ENCODE measurements at places on chromosomes 3 and 15.

DNA sequence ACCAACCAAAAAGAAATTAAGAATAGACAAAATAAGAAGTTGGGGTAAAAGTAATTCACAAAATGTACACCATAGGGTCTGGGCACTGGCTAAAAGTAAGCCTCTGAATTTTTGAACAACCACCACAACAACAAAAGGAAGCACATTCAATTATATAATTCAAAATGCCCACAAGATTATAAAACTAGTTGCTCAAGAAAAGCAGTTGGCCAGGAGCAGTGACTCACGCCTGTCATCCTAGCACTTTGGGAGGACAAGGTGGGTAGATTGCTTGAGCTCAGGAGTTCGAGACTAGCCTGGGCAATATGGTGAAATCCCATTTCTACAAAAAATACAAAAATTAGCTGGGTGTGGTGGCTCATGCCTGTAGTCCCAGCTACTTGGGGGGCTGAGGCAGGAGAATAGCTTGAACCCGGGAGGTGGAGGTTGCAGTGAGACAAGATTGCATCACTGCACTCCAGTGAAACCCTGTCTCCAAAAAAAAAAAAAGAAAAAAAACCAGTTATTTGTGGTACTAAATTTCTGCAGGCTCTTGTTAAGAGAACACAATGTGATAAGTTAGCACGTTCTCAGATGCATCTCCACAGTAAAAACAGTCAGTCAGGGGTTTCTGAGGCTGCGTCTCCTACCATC lies 6.6 kb upstream of the ATP11B start:
- DNase-seq, result no peak

- no peak for DNase-seq
These were observed 840.0 kb downstream of the EPHA3 start for GRCh38 chr3:89947337-89947954.

DNA sequence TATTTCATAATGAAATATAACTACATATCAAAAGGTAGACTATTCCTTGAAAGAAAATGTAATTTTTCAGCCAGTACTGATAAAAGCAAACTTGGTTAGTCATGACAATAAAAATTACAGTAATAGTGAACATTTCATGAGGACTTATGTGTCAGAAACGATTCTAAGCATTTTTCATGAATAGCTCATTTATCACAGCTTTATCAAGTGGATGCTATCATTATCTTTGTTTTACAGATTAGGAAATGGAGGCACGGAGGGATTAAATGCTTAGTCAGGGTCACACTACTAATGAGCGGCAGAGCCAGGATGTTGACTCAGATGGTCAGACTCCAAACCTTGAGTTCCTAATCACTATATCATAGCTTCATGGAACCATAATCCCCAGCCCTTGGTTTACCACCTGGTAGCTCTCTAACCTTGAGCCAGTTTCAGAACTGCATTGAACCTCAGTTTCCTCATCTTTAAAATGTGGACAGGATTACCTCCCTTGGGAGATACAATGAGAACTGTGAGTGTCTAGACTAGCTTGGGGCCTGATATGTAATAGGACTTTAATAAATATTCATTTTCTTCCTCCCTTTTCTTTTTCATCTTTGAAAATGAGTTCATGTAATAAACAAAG lies 85.4 kb downstream of the TNIK start:
- peak; percentile 88 for DNase-seq

DNA sequence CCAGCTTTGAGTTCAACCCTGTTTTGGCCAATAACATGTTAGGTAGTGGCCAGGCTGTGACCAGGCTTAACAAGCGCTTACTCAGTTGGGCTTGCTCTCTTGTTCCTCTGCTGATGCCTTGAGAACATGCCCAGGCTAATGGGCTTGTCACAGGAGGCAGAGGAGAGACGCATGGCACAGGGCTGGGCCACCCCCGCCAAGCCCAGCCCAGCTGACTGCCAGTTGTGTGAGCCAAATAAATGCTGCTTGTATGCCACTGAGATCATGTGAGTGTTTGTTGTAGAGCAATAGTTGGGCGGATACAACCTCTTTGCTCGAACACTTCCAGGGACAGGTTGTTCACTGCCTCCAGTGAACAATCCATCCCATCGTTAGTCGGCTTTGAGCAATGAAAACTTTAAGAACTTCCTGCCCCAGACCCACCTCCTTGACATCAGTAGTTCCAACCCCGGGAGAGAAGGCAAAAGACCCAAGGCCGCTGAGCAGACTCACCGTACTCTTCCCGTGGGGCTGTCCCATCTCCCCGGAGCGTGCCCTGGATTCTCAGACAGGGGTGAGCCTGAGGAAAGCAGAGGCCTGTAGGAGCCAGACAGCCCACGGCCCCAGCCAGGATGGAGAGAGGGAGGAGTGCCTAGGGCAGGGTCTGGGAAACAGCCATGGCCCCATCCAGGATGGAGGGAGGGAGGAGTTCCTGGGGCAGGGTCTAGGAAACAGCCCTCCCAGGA lies 4.1 kb downstream of the PLA2G4F start:
- DNase-seq, result peak; percentile 63

- no peak for DNase-seq
These were observed 8.1 kb upstream of the GNB5 start for GRCh38 chr15:52199271-52199670.

GRCh38 chr3:142180761-142181362 lies 31.5 kb upstream of the TFDP2 start:
- DNase-seq, result peak; percentile 4

GRCh38 chr3:8767667-8768363 lies 1.6 kb downstream of the OXTR start:
- no peak for DNase-seq

DNA sequence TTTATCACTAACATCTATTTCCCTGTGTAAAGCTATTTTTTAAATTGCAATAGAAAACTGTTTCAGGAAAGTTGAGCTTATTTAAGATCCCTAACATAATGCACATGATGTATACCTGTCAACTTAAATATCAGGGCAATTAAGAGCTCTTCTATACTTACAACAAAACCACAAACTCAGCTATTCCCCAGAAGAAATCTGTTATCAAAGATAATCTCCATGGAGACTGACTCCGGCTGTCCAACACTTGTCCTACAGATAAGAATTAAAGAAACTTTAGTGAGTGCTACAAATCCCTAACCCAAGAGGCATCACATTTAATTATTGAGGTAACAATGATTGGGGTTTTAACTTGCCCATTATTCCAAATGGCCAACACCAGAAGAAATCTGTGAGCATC lies 3.4 kb downstream of the SELENOK start:
- no peak for DNase-seq

DNA sequence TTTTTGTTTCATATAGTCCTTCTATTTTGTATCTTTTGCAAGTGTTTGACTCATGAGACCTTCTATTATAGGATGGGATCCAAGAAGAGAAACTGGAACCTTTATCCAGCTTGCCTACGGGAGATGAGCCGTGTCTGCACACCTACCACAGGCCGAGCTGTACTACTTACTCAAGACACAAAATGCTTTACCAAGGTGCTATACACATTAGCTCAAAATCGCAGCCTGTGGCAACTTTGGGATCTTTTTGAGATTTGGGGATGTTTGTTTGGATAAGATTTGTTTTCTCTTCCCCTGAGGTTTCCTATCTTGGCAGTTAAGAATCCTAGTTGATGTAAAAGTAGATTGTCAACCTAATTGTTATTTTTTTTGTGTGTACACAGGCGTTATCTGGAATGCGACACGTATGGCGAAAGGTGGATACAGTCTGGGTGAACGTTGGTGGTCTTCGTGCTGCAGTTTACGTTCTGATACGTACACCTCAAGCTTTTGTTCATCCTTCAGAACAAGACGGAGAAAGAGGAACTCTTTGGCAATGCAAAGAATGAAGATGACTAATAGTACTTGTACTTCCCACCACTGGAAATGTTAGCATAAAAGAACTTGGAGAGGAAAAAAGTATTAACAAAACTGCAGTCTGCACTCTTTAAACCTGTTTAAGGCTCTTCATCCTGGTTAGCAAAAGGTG lies 13.1 kb upstream of the SETD5 start:
- no peak for DNase-seq

GRCh38 chr3:183411216-183411922 lies 17.1 kb downstream of the MCF2L2 start:
- DNase-seq, result no peak

DNA sequence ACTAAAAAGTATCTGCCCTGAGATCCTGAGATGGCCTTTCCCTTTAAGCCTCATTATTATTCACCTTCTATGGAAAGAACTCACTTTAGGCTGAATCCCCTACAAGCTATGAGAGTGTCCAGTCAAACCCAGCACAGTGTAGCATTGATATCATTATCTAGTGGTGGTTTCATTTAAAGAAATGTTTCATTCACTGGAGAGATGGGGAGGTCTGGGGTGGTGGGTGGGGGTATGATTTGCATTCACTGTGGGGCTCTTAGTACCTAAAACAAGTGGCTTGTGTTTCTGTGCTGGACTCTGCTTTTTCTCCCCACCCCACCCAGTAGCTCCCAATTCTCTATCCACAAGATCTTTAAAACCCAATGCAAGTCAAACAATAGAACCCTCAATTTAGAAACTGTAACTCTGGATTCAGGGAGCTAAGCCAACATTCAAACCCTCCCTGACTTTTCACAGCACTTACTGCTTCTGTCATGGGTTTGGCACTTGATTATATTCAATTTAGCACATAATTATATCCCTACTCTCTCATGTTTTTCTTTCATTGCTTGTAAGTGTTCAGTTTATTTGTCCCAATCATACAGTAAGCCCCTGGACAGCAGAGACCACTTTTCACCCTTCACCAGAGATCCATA lies 310.5 kb upstream of the THBS1 start:
- no peak for DNase-seq

Measured in retinal pigment epithelial cell (primary cell).